ENCODE measurements at places on chromosomes 2 and 18.

GRCh38 chr2:102063487-102063911, 71.7 kb downstream of the IL1R2 start:
- no peak overlapping the region for H3K27ac ChIP-seq
- peaks cover 18% of the 10 kb centered on the region for H3K4me1 ChIP-seq
- peaks cover 37% of the 10 kb centered on the region for H3K27me3 ChIP-seq
- DNase-seq: no peak
- H3K4me3 ChIP-seq: no peak overlapping the region

GRCh38 chr2:195044801-195045200, 612.2 kb upstream of the SLC39A10 start:
- H3K36me3 ChIP-seq: no peaks in the 10 kb centered on the region
- no peak for DNase-seq
- H3K4me3 ChIP-seq: no peak overlapping the region
- H3K4me1 ChIP-seq: no peaks in the 10 kb centered on the region
- no peak overlapping the region for H3K27ac ChIP-seq

- no peaks in the 10 kb centered on the region for H3K36me3 ChIP-seq
- DNase-seq: no peak
- H3K4me1 ChIP-seq: no peaks in the 10 kb centered on the region
- no peak overlapping the region for H3K4me3 ChIP-seq
These were observed 26.4 kb downstream of the MYOM1 start for GRCh38 chr18:3193331-3193730.

DNA sequence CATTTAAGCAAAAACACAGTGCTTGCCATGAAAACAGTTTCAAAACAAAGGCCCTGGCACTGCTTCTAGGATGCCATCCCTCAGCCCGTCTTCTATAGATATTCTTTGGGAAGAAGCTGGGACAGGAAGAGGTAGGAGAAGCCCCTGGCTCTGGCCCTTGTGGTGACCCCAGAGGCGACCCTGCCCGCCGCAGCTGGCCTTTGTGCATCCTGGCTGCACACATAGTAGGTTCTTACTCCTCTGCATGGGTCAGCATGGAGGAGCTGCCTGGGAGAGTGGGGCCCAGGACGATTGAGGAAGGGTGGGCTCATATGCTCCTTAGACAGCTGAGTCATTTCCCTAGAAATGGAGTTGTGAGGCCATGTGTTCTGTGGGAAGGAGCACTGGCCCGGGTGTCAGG, 44.4 kb upstream of the OTOF start:
- DNase-seq: no peak
- peaks cover 12% of the 10 kb centered on the region for H3K27me3 ChIP-seq
- H3K4me3 ChIP-seq: no peak overlapping the region
- no peak overlapping the region for H3K27ac ChIP-seq
- no peaks in the 10 kb centered on the region for H3K36me3 ChIP-seq

DNA sequence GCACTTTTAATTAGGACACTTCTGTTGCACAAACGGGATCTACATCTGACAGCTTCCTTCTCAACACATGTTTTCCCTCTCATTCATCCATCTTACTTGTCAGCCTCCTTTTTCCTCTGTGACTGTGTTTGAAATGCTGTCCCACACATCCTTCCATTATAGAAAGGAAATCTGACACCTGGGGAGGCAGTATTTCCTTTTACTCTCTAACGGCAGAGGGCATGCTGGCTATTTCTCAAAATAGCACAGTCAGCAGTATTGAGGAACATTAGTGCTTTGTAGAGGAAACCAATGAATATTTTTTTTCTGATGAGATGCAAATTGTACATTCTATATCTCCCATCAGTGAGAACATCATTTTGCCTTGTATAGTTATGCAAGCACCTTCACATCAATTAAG, 668.7 kb downstream of the SLC4A3 start:
- no peaks in the 10 kb centered on the region for H3K27me3 ChIP-seq
- H3K4me3 ChIP-seq: no peak overlapping the region
- peaks cover 10% of the 10 kb centered on the region for H3K4me1 ChIP-seq
- DNase-seq: no peak
- H3K27ac ChIP-seq: no peak overlapping the region
